Endodermal cell (in vitro differentiated cells): ENCODE measurements at places on chromosomes 3 and 15. TPM values are rescaled to one million over a fixed set of nuclear protein-coding genes. Genes with fewer than 3 reads are reported as not detected.
A peak's percentile ranks its signal among the peaks of the same experiment; 100 is the strongest.

GRCh38 chr3:43786526-43787305 lies 96.0 kb downstream of the ABHD5 start:
- DNase-seq, result peak; percentile 32

Gene IGSF10
- total RNA-seq, result 0.23 and 0.44 TPM in 2 replicates

DNA sequence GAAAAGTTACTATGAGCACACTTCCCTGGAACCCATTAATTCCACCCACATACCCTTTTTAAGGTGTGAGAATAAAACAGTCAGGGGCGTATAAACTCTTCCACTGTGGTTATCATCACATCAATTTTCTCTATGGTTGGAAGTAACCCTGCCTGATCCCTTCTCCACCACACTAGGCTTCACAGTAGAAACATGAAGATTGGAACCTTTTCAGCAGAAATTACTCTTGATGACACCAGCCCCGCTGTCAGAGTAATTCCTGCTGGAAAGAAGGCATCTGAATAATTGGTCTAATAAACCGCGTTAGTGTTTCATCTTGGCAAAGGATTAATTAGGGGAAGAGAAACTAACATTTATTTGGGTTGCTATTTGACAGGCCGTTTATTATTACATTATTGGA lies 278.4 kb downstream of the MFSD1 start:
- DNase-seq, result no peak

Gene HTR3E
- not detected in 2 replicates for total RNA-seq

DNA sequence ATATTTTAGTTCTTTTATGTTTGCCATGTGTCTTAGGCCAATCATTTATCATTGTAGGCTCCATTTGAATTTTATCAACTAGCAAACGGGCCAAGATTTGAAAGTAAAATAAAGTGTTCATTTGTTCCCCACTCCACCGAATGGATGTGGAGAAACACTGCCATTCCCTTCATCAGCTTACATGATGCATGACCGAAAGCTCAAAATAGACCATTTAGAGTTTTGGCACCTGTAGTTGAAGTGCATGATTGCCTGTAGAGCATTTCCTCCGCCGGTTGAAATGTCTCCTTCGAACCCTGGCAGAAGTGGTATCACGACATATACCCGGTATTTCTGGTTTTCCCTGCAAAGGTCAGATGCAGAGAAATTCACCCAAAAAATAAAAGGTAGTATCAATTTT lies 165.6 kb downstream of the PLD1 start:
- DNase-seq, result no peak

GRCh38 chr15:64461721-64462162 lies 1.4 kb downstream of the ZNF609 start:
- peak; percentile 79 for DNase-seq

Gene ATP10A
- total RNA-seq, result 0.81 and 1.2 TPM in 2 replicates
